ENCODE measurements at places on chromosomes 6 and 20.

DNA sequence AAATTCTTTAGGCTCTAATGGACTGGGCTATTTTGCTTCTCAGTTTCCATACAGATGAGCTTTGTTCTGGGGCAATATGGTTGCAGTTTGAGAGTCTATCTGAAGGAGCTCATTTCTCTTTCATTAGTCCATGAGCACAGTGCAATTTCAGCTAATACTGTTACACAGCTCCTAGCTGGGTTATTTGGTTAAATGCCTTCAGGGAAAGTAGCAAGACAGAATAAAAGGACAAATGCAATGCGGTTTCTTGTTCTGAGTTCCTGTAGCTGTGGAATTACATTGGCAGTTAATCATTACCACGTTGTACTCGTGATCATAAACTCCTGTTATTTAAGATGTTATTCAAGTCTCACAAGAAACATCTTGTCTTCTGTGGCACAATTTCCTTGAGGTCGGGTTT, 127.7 kb downstream of the BFSP1 start:
- DNase-seq: no peak

DNA sequence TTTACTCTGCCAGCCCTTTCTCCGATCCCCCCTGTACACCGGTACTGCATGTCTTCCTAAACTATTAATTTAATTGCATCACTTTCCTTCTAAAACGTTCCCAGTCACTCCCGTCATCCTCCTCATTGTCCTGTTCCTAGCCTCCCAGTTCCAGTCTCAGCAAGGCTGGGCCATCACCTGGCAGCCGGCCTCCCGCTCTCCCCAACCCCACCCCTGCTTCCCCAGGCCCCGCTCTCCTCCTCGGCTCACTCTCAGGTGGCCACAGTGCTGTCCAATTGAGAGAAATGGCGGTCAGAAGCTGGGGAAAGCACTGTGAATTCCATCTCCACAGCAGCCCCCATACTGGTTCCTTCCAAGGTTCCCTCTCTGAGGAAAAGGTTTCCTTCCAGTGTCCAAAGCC, 8.9 kb downstream of the PDE10A start:
- no peak for DNase-seq

DNA sequence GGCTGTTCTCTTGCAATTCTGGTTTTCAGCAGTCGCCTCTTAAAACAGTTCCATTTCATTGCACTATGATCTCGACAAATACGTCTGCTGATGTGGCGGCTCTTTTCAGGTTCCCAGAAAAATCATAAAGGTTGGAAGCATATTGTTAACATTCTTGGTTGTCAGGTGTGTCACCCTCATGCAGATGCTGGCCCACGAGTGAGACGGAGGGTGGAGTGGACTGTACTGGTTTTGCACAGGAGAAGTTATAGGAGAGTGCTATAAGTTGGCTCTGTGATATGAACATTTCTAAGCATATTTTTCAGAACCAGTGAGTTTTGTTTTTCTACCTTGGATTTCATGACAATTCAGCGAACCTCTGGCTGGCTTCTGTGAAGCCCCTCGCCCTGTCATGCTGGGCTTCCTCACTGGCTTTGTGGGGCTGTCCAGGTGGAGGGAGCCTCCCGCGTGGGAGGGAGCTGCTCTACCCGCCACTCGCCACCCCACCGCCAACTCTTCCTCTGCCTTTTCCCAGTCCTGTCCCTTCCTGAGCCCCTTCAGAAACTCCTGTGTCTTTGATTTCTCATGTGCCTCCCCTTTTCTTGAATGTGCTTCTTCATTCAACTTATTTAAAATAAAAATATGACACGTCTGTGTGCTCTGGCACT, 10.6 kb downstream of the IRF4 start:
- no peak for DNase-seq

DNA sequence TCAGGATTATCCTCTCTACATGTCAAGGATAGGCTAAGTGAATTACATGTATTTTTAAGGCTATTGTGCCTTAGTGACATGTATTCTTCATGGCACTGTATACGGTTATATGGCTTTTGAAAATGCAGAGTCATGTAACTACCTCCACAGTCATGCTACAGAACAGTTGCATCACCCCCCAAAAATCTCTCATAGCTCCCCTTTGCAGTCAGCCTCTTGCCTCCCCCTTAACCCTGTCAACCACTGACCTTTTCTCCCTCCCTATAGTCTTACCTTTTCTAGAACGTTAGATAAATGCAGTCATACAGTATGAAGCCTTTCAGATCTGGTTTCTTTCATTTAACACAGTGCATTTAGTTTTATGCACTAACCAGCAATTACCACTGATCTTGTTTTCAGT, 10.3 kb upstream of the RNF24 start:
- DNase-seq: no peak

DNA sequence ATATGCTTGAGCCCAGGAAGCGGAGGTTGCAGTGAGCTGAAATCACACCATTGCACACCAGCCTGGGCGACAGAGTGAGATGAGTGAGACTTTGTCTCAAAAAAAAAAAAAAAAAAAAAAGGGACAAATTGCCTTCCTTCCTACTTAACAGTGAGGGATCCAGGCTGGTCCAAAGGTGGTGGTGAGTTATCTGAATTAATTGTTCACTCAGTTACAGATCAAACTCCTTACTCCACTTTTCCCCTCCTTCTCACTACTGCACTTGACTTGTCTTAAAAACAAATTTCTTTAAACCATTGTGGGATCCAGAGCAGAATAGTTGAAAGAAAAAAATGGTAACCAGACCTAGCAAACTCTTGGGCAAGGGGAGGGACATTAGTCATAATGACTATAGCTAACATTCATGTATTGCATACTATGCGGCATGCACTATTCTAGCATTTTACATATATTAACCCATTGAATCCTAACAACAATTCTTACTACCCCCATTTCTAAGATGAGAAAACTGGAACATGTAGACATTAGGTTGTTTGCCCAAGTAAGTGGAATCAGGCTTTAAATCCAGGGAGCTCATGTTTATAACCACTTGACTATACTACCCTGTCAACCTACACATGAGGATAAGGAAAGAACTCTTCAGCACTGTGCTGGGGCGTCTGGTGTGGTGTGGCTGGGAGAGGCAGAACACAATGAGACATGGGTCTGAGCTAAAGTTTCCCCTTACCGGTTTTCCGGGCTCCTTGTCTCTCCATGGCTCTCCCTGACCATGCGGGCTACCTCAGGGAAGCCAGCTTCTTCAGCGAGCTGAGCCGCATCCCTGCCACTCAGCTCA, 1.5 kb downstream of the GPANK1 start:
- DNase-seq: no peak

DNA sequence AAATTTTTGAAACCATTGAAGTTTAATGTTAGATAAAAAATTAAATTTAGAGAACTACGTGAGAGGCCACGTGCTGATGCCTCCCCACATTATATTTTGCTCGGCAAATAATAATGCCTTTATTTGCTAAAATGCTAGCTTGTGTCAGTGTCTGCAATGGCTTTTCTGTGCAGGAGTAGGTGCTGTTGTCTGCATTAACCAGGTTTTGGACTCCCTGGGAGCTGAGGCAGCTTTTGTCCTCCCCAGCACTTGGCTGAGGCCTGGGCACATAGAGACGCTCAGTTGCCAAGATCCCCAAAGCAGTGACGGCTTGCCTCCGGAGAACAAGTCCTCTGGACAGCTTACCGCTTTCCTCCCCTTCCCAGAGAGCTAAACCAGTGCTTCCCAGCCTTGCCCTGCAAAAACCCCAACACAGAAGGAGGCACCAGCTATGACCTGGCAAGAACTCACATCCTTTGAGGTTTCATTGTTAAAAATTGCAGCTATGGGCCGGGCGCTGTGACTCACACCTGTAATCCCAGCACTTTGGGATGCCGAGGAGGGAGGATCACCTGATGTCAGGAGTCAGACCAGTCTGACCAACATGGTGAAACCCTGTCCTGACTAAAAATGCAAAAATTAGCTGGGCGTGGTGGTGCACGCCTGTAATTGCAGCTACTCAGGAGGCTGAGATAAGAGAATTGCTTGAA, 59.9 kb downstream of the KAT14 start:
- no peak for DNase-seq

GRCh38 chr6:1044040-1044836, 267.7 kb upstream of the FOXQ1 start:
- no peak for DNase-seq

GRCh38 chr20:62437496-62437895, 10.2 kb upstream of the RBBP8NL start:
- no peak for DNase-seq

GRCh38 chr6:140586426-140587061, 1212.1 kb upstream of the CITED2 start:
- no peak for DNase-seq

GRCh38 chr20:11311659-11312224, 606.0 kb upstream of the BTBD3 start:
- no peak for DNase-seq

- no peak for DNase-seq
Observed at GRCh38 chr20:12435268-12435667, 517.6 kb downstream of the BTBD3 start.

DNA sequence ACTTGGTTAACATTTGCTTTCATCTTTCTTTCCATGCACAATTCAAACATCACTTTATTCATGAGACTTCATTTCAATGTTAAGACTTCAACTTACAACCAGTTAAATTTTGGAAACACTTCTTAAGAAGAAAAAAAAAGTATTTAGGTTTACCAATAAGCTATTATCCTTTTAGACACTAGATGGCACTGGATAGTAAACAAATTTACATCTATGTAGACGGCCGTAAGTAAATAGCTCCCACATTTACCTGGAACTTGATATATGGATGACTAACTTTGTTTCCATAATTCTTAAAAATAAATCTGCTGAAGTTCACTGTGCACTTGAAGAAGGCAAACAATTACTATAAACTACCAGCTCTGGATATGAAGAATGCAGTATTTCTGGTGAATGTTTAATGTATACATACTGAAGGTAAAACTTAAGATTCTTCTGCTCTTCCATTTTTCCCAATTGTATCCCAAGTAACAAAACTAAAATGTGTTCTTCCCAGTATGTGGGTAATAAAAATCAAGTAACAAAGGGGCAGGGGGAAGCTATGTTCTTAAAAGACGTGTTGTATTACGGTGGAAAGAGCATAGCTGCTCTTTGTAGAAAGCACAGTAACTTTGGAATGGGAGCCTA, 130.6 kb upstream of the C6orf118 start:
- no peak for DNase-seq

DNA sequence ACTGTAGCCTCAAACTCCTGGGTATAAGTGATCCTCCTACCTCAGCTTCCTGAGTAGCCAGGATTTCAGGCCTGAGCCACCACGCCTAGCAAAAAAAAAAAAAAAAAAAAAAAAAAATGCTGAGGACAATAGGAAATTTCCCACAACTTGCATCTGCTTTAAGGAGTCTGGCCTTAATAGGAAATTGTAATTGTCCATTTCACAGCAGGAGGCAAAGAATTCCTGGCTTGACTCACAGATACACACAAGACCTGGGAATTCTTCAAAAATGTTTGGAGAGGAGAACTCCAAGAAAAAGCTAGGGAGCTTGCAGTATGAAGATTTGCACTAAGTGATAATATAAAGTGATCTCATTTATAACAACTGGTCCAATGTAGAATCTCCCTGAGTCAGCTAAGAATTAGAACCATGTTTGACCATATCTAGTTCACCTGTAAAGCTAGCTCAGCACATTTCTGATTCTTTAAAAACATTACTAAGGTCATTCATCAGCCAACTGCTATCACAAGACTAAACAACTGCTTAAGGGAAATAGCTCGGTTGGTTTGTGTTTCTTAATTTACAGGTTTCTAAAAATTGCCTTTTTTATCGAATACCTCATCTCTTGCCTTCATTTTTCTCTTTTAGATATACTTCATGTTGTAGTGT, 80.2 kb upstream of the SLC2A12 start:
- DNase-seq: no peak

DNA sequence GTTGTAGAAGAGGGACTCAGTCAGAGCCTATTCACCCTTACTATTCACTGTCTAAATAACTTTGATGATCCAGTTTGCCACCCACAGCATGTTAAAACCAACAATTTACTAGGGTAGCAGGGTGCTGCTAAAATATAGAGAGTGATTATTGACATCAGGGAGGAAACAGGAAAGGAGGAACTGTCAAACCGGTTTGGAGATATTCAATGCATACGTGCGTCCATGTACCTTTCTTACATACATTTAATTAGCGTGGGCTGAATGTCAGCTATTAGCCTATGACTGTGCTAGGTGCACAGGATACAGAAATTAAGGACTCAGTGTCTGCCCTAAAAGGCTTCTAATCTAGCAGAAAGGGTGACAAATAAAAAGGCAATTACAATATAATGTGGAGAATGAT, 57.2 kb downstream of the IL20RA start:
- DNase-seq: no peak

GRCh38 chr6:166932616-166933015, 23.7 kb downstream of the RNASET2 start:
- no peak for DNase-seq

- no peak for DNase-seq
Observed at GRCh38 chr20:40241596-40242343, 447.3 kb downstream of the MAFB start.

GRCh38 chr6:148790817-148791216, 44.0 kb downstream of the UST start:
- no peak for DNase-seq
